ENCODE measurements at places on chromosomes 13 and 19.

DNA sequence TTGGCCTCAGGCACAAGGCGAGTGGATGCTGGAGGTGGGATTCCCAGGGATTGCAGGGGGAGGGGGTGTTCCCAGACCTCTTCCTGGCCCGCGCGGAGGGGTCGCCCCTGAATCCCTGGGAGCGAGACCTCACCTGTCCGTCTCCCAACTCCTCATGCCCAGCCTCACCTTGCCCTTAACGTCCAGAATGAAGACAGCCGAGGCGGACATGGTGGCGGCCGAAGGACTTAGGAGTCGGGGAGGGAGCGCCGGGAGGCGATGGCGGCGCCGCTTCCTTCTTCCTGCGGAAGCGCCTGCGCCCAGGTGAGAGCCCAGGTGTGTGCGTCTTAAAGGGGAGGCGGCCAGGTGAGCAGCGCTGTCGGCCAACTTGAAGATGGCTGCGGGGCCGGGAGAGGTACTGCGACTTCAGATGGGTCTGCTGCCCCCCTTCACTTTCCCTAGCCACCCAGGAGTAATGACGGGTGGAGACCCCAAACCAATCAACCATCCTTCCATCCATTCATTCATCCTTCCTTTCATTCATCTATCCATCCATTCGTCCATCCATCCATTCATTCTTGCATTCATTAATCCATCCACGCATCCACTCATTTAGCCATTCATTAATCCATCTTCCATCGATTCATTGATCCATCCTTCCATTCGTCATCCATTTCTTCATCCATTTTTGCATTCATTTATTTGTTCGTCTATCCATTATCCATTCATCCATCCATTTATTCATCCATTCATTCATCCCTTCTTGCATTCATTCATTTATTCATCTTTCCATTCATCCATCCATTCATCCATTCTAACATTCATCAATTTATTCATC, at the start of gene AP1M2:
Gene AP1M2, minus strand, starts transcription at position 291 of the 817 bp plus-strand sequence. Its CDS starts 81 bp downstream, at position 210.
- DNase-seq, result no peak

GRCh38 chr13:56201834-56202233, 938.9 kb upstream of the PRR20A start:
- DNase-seq, result no peak

- DNase-seq, result no peak
These were observed 18.8 kb downstream of the SMG9 start for GRCh38 chr19:43735957-43736356.

DNA sequence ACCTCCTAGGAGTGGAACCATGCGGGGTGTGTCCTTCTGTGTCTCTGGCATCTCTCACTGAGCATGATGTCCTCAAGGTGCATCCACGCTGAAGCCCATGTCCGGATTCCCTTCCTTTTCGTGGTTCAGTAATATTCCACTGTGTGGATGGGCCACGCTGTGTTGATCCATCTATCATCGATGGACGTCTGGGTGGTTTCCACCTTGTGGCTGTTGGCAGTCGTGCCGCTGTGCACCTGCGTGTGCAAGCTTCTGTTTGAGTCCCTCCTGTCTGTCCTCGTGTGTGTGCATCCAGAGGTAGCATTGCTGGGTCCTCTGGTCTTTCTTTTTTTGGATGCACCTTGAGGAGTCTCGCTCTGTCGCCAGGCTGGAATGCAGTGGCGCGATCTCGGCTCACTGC, 11.2 kb upstream of the GNA15 start:
- DNase-seq, result no peak

DNA sequence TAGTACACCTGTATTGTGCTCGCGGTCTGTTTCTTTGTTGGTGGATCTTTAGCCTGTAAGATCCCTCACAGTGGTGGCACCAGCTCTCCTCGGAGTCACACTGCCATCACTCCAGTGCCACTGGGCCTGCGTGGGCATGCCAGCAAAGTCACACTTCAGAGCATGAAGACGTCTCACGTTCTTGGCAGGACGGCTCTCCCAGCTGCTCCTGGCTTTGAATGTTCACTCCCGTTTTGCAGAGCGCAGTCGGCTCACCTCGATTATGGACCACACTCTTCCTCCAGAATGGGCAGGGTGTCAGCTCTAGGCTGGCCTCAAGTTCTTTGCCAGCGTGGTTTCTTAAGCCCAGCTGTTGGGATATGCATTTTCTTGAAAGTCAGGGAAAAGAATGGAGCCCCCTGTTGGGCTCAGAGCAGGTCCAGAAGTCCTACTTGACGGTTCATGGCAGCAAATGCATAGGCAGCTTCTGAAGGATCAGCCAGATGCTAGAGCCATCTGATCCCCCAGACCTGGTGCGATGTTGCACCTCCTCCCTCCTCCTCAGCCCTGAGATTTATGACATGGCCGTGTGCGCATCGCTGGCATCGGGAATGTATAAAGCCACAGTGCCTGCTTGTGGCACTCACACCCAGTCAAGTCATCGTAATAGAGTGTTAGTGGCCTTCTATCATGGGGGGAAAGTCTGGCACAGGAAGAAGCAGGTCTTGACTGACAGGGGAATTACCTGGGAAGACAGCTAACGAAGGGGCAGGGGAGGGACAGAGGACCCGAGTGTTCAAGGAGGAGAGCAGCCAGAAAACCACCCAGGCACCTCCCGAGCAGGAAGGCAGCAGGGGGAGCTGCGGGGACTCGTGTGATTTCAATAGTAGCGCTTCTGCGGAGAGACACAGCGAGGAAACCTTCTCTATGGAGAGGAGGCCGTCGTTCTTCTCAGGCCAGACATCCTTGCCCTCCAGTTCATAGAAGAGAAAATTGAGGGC, 40.2 kb upstream of the NPAS1 start:
- no peak for DNase-seq

DNA sequence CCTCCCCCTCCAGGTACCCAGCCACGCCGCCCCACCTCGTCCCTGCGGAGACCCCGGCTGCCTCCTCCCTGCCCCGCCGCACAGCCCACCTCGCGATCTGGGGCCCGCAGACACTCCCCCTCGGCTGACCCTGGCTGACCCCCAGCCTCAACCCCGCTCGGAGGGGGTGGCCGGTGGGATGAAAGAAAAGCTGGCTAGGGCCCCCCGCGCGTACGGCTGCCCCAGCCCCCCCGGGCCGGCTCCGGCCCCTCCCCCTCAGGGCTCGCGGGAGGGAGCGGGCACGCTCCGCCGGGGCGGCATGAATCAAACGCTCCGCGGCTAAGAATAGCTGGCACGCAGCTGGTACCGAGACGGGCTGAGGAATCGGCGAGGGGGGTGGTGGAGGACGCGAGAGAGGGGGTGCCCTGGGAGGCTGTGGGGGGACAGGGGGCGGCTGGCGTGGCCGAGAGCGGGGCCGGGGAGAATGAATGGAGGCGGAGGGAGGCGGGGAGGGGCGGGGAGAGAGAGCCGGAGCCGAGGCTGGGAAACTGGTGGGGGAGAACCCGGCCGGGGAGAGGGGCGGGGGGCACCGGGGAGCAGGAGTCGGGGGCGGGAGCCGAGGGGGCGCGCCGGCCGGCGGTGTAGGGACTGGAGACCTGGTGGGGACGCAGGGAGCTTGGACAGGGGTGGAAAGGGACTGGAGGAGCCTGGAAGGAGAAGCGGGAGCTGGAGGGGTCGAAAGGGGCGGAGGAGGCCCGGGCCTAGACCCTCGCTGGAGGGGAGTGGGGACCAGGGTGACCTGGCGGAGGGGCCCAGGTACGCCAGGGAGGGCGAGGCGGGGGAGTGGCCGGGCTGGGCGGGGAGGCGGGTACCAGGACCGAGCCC, 1.1 kb downstream of the SHANK1 start:
- no peak for DNase-seq

DNA sequence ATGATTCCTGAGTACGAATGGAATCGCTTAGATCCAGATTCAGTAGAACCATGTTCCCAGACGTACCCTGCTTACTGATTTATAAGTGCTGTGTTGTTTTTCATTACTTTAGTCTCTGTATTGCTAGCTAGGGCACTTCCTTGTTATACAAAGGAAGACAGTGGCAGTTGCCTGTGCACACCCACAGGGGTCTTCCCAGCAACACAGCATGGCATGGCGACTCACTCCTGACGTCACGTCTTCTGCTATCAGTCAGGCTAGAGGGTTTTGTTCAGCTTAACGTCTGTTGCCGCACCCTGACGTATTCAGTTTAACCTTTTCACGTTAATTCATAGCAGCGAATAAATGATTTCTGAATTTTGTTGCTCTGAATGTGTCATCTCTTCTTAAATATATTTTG, 295.1 kb downstream of the MYO16 start:
- DNase-seq, result no peak

DNA sequence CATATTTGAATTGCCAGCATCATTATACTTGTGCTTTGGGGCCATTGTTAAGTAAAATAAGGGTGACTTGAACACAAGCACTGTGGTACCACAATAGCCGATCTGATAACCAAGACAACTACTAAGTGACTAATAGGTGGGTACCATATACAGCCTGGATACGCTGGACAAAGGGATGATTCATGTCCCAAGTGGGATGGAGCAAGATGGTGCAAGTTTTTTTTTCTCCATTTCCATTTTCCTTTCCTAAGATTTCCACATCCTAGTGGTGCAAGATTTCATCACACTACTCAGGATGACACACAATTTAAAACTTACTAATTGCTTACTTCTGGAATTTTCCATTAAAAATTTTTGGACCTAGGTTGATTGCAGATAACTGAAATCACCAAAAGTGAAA, 15.1 kb downstream of the BRCA2 start:
- no peak for DNase-seq
